Vagina (tissue), 2 donors: ENCODE measurements at places on chromosomes 12 and 14. TPM values are rescaled to one million over a fixed set of nuclear protein-coding genes. Genes with fewer than 3 reads are reported as not detected.

DNA sequence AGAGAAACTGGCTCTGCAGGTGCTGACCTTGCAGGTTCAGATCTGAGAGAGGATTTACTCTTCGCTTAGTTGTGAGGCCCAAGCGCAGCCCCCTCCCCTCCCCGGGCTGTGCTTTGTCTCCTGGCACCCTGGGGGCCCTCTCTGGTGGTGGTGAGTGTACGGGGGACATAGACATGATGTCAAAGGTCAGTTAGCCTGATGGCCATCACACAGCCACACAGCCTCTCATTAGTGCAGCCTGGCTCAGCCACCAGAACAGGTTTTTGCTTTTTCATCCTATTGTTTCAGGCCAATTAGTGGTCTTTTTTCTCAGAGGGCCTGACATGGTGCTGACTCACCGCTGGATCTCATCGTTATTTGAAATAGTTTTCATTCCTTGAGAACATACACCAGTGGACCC, 437.9 kb downstream of the AACS start:
- no peak overlapping the region for H3K27ac ChIP-seq
- no peak for DNase-seq
- H3K4me3 ChIP-seq: no peak overlapping the region
- H3K4me1 ChIP-seq: no peaks in the 10 kb centered on the region

DNA sequence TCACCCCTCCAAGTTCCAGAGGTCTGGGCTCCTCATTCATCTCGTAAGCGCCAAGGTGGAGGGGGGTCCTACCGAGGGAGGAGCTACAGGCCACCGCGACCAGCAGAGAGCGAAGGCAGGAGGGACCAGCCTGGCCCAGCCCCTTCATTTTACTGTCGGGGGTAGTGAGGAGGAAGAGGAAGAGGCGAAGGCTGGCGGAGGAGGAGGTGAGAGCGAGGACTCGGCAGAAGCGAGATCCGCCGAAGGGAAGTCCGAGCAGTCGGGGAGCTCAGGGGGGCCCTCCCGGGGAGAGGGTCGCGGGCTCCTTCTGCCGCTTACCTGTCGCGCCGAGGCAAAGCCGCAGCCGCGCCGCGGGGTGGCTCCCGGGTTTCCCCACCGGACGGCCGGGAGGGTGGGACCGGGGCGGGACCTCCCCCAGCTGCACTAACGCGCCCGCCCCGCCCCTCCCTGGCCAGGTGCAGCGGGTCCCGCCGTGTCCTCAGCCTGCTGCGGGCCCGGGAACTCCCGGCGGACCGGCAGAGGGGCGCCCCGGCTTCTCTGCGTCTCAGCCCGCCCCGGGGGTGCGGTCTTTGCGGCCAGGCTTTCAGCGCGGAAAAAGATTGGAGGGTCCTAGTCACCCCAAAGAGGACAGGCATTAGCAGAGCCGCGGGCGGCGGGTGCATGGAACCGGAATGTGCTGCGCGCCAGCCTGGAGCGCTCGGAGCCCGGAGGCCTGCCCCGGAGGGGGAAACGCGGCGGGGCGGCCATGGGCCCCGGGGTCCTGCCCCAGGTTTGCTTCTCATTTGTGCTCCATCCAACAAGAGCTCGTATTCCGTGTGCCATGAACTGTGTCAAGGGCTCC, at the start of gene GALNT6:
Gene GALNT6, minus strand, starts transcription at position 124 of the 841 bp plus-strand sequence. CDS start 11,625 bp downstream, outside the sequence.
- peak within 1 kb of the TSS; percentile 46 for H3K4me3 ChIP-seq
- H3K27me3 ChIP-seq: no peaks in the 10 kb centered on the region
- peak within 1 kb of the TSS; percentile 40 for H3K27ac ChIP-seq
- DNase-seq: no peak

GRCh38 chr12:102851246-102851645, 65.8 kb downstream of the PAH start:
- no peak overlapping the region for H3K27ac ChIP-seq
- H3K4me3 ChIP-seq: no peak overlapping the region
- no peaks in the 10 kb centered on the region for H3K4me1 ChIP-seq
- H3K27me3 ChIP-seq: no peaks in the 10 kb centered on the region

- no peak overlapping the region for H3K27ac ChIP-seq
- no peaks in the 10 kb centered on the region for H3K36me3 ChIP-seq
- no peaks in the 10 kb centered on the region for H3K27me3 ChIP-seq
- no peak overlapping the region for H3K4me3 ChIP-seq
- DNase-seq: no peak
Measured at GRCh38 chr14:55512421-55512820, 67.6 kb upstream of the KTN1 start.

GRCh38 chr12:38775457-38775856, 129.9 kb downstream of the CPNE8 start:
- no peaks in the 10 kb centered on the region for H3K36me3 ChIP-seq
- no peaks in the 10 kb centered on the region for H3K4me1 ChIP-seq
- DNase-seq: no peak
- H3K4me3 ChIP-seq: no peak overlapping the region
- H3K27ac ChIP-seq: no peak overlapping the region
- no peaks in the 10 kb centered on the region for H3K27me3 ChIP-seq

DNA sequence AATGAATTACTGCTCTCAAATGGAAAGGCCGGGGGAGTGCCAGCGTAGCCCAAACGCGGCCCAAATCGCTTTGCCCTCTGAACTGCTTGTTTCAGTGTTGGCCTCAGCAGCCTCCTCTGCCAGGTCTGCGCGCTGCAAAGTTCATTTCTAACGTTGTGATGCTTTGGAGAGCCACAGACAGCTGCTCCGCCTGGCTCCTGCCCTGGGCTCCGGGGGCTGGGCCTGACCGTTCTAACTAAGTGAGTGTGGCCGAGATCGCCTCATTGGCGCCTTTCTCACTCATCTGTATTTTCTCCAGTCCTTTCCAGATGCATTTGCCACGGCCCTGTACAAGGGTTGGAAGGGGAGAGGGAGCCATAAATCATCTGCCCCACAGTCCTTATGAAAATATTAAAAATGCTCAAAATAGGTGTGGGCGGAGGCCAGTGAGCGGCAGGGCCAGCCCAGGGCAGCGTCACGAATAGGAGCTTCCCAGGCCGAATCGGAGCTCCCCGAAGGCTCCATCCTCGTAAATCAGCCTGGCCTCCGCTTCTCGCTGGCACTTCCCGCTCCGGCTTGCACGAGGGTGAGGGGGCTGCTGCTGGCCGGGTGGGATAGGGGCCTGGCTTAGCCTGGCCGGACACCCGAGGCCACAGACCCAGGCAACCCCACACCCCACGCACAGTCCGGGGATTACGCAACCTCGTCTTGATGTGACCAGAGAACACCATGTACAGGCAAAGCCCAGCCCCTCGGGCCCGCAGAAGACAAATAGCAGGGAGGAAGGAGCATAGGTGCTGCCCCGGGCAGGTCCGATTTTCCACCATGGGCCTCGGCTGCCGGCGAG, 196.6 kb upstream of the DIO3 start:
- peaks cover 65% of the 10 kb centered on the region for H3K4me1 ChIP-seq
- DNase-seq: peak; percentile 98
- H3K27me3 ChIP-seq: no peaks in the 10 kb centered on the region

DNA sequence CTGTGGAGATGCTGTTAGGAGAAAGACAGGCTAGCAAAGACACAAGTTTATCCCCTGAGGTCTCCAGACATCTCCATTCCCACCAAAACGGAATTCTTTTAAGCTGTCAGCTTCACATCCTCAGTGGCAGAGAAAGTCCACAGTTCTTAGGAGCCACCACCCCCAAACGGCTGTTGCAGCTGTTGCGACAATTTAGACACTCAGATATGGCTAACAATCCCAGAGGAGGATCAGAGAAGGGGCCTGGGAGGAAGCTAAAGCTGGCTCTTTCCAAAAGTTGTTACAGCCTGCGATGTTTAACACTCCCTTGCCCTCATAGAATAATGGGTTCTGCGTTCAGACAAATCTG, 1.9 kb upstream of the ATP5MC2 start:
- peak overlapping the region; percentile 69 for H3K4me3 ChIP-seq
- peaks cover 43% of the 10 kb centered on the region for H3K4me1 ChIP-seq
- peak overlapping the region; percentile 93 for H3K27ac ChIP-seq
- no peak for DNase-seq
- H3K36me3 ChIP-seq: no peaks in the 10 kb centered on the region

DNA sequence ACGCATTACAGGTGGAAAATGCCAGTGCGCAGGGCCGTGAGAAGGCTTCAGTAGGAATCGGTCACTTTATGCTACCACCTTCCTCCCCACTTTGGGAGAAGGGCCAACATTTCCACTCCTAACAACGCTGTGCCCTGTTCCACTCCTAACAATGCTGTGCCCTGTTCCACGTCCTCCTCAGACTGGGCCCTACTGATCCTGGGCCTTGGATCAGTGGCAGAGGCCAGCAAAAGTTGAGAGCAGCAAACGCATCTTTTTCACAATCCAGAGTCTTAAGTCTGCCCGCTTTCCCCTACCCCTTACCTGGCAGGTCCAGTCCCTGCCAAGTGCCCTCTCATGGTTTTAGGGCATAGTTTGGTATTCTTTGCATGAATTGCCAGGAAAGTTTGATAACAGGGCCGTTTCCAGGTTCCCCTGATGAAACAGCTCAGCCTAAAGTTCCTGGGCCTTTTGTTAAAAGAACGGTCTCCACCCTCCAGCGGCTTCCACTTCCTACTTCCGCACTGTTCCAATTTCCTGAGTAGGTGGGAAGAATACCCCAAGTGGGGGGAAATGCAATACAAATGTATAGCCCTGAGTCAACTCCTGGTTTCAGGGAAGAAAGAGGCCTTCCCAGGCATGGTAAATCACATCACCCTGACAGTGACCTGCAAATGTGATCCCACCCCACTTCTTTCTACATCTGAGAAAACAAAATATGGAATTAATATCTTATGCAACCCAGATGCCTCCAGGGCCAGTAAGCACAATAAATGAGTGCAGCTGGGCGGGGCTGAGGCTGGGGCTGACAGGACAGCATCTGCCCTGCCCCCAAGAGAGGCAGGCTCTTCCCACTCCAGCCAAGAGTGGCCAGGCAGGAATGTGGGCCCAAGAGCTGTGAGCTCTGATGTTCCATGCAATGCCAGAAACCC, 15.0 kb downstream of the KCTD10 start:
- no peak overlapping the region for H3K4me3 ChIP-seq
- peaks cover 100% of the 10 kb centered on the region for H3K4me1 ChIP-seq
- no peaks in the 10 kb centered on the region for H3K36me3 ChIP-seq
- H3K27me3 ChIP-seq: no peaks in the 10 kb centered on the region

DNA sequence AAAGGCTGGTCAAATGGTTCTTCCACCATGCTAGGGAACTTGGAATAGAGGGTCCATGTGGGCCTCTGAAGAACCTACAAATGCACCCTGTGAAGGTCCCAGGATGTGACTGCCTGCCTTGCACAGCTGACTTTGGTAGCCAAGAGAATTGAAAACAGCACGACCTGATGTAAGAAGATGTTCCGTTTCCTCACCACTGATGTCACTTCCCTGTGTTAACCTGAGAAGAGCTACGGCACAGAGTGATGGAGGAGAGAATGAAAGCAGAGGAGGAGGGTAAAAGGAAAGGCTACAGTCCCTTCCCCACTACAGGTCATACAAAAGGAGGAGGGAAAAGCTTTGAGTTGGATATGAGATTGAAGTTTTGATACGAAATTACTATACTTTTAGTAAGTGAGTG, 328.8 kb downstream of the RGS6 start:
- H3K27me3 ChIP-seq: no peaks in the 10 kb centered on the region
- no peak overlapping the region for H3K27ac ChIP-seq
- DNase-seq: no peak
- H3K4me1 ChIP-seq: no peaks in the 10 kb centered on the region
- H3K36me3 ChIP-seq: no peaks in the 10 kb centered on the region
- H3K4me3 ChIP-seq: no peak overlapping the region

Gene DTX1
- total RNA-seq: 8.3 TPM

Gene NTS
- 2.5 TPM for total RNA-seq

Gene FOXG1
- not detected for total RNA-seq

Gene CD4
- 14.2 TPM for total RNA-seq

Gene TRHDE
- 34.9 TPM for total RNA-seq
